Dermis microvascular lymphatic vessel endothelial cell (primary cell): ENCODE measurements at places on chromosomes 16 and 17.
A peak's percentile ranks its signal among the peaks of the same experiment; 100 is the strongest.

- DNase-seq: peak; percentile 57
Observed at GRCh38 chr17:2042390-2042847, 597 bp downstream of the OVCA2 start.

DNA sequence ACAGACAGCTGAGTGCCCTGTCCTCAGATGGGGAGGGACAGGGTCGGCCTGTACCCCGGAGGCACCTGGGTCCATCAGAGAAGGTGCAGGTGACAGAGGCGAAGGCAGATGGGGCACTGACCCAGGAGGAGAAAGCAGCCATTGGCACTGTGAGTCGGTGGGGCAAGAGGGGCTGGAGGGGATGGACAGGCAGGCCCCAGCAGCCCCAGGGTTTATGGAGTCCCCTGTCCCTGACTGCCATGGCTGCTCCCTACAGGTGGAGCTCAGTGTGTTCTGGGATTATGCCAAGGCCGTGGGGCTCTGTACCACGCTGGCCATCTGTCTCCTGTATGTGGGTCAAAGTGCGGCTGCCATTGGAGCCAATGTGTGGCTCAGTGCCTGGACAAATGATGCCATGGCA, 32.1 kb downstream of the ANKRD40 start:
- DNase-seq: no peak

- DNase-seq: no peak
Observed at GRCh38 chr16:50463581-50464324, 84.4 kb upstream of the NKD1 start.

DNA sequence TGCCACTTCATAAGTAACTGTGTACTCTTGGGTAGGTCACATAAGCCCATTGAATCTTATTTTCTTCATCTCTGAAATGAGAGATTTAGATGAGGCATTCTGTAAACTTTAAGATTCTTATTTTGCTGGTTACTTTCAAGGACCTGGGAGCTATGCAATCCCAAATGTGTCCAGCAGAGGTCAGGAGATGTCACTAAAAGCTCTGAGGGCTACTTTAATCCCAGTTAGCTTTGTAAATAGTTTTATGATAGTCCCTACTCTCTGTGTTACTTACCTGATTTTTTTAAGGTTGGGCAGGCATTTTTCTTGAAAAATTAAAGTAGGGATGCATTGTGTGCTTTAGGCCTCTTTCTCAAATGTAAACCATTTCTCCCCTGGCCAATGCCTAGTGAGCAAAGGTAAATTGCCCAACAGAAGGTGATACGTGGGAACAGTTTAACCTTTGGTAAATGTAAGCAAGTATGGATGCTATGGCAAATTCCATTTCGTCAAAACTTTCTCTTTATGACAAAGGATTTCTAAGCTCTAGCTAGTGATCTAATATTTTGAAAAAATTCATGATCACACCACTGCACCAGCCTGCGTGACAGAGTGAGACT, 57.1 kb upstream of the WSB1 start:
- peak; percentile 80 for DNase-seq

GRCh38 chr17:51118330-51119195, 2.1 kb downstream of the SPAG9 start:
- peak; percentile 63 for DNase-seq

DNA sequence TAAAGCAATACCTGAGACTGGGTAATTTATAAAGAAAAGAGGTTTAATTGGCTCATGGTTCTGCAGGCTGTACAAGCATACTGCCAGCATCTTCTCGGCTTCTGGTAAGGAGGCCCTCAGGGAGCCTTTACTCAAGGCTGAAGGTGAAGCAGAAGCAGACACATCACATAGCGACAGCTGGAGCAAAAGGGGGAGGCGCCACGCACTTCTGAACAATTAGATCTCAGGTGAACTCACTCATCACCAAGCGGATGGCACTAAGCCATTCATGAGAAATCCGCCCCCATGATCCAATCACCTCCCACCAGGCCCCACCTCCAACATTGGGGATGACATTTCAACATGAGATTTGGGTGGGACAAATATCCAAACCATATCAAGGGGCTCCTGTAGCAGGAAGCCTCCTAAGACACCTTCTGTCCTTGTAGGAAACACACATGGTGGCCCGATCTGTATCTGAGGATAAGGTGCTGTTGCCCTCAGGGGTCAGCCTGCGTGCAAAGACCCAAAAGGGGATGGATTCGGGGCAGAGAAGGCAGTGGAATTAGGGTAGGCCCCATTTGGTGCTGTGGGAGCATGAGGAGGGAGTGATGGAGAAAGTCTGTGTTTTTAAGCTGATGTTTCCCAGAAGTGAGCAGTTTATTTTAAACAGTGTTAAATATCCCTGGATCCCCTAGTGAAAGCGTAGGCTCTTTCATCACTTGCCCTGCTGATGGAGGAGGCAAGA, 23.0 kb downstream of the IL21R start:
- no peak for DNase-seq

DNA sequence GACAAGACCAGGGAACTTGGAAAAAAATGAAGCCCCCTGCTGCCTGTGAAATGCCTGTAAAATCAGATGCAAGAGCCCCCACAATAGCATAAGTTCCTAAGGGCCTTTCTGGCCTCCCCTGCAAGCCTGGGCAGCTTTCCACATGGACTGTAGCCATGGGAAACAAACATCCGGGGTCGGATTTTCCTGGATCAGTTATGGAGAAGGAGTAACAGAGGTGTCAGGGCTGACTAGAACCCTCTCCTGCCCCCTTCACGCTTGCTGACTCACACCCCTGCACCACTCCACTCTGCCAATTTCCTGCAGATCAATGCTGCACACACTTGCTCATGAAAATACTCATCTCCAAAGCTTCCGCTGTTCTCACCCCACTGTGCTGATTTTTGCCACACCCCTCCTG, 258.6 kb downstream of the CBLN1 start:
- no peak for DNase-seq

GRCh38 chr17:73991260-73991659, 212.2 kb upstream of the RPL38 start:
- no peak for DNase-seq

- DNase-seq: no peak
Observed at GRCh38 chr16:78620291-78620690, 520.8 kb downstream of the WWOX start.

DNA sequence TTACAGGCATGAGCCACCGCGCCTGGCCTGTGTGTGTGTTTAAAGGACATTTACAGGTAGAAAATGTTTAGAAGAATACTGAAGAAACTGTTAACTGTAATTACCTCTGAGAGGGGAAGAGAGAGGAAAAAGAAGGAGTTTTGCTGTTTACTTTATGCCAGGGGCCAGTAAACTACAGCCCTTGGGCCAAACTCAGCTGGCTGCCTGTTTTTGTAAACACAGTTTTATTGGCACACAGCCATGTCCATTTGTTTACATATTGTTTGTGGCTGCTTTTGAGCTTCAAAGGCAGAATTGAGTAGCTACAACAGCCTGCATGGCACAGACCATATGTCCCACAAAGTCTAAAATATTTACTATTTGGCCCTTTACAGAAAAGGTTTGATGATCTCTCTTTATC, 76.4 kb downstream of the GPR139 start:
- DNase-seq: no peak

DNA sequence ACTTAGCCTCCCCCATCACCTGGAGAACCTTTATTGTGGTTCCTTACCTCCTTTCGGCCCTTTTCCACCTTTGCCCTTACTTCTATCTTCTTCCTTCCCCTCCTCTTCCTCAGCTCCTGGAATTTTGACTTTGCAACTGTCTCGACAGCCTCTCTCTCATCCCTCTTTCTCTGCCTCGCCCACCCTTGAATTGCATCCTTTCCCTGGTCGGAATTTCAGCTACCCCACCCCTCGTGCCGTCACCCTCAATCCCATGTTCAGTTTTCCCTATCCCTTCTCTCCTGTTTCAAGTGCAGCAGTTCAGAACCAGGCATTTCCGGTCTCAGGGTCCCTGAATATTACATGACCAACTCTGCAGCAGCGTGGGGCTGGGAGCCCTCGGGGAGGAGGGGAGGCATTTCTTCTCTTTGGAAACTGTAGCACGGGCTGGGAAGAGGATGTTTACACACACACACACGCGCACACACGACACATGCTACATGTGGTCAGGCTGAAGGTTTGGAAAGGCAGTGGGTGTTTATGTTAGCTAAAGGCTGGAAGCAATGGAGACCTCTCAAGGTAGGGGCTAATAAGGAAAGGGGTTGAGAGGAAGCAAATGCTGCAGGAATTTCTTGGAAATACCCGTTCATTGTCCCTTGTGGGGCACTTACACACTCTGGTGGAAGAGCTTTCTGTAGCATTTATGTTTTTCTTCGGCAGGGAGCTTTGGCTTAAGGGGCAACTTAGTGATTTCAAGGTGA, 971 bp downstream of the MINK1 start:
- DNase-seq: peak; percentile 53

- DNase-seq: no peak
Observed at GRCh38 chr17:57356719-57357391, 100.5 kb downstream of the MSI2 start.

- no peak for DNase-seq
Observed at GRCh38 chr17:19713901-19714361, 2.5 kb downstream of the SLC47A2 start.

DNA sequence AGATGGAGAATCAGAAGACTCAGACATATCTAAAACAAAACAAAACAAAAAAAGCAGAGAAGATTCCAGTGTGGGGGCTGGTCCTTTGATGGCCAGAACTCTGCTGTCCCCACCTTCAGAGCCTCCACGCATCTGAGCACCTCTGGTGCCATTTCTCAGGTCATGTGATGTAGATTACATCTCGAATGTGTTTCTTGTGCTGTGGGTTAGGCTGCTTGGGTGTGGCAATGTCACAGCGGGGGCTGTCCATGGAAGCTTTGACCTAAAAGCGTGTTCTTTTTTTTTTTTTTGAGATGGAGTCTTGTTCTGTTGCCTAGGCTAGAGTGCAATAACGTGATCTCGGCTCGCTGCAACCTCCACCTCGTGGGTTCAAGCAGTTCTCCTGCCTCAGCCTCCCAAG, 51.2 kb downstream of the PLD6 start:
- no peak for DNase-seq

DNA sequence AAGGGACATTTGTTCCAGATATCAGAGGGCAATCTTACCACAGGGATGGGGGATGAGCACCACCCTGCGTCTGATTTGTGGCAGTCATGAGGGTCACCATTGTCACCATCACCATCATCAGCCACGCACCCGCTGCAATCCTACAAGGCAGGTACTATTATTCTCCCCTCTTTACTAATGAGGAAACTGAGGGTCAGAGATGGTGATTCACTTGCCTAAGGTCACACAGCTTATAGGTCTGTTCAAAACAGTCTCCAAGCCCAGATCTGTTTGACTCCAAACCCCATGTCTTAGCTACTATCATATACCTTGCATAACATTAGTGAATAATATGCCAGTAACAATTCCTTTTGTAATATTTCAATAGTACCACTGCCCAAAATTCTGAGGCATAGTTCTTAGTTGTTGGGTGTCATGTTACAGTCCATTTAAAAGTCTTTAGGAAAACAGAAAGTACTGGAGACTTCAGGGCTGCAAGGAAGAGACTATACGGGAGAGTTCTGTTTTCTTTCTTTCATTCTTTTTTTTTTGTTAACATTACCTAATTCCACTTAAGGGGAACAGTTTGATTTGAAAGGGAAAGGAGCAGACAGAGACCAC, 166.4 kb downstream of the C16orf95 start:
- DNase-seq: no peak

GRCh38 chr17:6830383-6830986, 1.0 kb downstream of the TEKT1 start:
- DNase-seq: no peak

- no peak for DNase-seq
Observed at GRCh38 chr17:48129981-48130380, 22.4 kb downstream of the SNX11 start.

DNA sequence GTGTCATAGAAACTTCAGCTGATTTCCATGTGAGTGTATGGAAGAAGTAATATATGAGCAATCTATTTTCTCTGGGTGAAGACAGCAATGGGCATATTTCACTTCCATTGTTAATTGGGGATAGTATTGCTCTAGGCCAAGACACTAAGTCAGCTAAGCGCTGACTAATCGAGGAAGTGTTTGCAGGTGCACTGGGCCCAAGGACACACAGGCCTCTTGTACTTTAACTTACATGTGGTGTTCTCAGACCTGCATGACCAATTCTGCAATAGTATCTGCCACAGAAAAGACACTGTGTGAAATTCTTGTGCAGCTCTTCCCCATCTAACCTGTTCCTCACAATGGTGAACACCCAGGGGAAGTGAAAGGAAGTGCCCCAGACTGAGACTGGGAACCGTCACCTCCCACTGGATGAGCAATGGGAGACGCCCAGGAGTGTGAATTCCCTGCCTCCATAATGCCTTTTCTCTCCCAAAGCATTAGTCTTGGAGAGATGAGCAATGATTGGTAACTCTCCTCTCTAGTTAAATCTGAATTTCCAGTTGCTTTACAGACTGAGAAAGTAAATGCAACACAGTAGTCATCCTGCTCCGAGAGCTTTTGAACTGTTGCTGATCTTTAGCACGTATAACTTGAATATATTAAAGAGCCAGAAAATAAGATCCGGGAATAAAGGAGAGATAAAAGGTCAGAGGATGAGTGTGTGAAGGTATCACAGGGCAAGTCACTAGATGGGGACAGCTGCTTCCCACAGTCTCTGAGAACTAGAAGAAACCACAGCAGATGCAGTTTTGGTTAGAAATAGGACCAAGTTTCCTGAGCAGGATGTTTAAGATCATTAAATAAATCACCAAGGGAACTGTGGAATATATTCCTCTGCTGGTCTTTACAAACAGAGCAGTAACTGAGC, 82.6 kb downstream of the CDK5R1 start:
- no peak for DNase-seq

- no peak for DNase-seq
Observed at GRCh38 chr17:7885367-7886226, 3.0 kb upstream of the CHD3 start.

GRCh38 chr16:87515475-87516330, 22.9 kb upstream of the ZCCHC14 start:
- no peak for DNase-seq

DNA sequence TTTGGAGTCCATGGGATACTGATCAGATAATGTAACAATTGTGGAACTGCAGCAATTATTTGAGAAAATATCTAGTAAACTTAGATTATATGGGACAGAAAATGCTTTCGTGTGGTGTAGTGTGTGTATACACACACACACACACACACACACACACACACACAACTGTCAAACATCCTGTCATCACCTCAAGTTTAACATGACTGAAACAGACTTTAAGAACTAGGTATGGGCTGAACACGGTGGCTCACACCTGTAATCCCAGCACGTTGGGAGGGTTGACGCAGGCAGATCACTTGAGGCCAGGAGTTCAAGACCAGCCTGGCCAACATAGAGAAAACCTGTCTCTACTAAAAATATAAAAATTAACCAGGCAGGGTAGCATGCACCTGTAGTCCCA, 544 bp upstream of the EVI2A start:
- no peak for DNase-seq

DNA sequence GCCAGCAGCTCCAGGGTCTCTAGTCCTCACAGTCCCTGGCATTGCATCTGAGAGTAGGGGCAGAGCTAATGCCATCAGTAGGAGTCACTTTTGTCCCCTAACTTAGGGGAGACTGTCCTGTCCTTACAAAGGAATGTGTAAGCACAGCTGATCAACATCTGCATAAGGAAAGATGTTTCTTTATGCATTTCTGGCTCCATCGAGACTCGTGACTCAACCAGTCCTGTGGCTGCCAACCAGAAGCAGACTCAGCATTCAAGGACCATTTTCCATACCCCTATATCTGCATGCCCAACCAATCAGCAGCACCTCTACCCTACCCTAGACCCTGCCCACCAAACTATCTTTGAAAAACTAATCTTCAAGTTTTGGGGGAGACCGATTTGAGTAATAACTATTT, 8.2 kb upstream of the MPP2 start:
- DNase-seq: no peak

GRCh38 chr17:44079877-44080821, 9.6 kb downstream of the G6PC3 start:
- no peak for DNase-seq

- peak; percentile 36 for DNase-seq
Observed at GRCh38 chr17:35079547-35080423, 16.3 kb upstream of the RFFL start.
